ENCODE measurements at places on chromosomes 1 and 21.

DNA sequence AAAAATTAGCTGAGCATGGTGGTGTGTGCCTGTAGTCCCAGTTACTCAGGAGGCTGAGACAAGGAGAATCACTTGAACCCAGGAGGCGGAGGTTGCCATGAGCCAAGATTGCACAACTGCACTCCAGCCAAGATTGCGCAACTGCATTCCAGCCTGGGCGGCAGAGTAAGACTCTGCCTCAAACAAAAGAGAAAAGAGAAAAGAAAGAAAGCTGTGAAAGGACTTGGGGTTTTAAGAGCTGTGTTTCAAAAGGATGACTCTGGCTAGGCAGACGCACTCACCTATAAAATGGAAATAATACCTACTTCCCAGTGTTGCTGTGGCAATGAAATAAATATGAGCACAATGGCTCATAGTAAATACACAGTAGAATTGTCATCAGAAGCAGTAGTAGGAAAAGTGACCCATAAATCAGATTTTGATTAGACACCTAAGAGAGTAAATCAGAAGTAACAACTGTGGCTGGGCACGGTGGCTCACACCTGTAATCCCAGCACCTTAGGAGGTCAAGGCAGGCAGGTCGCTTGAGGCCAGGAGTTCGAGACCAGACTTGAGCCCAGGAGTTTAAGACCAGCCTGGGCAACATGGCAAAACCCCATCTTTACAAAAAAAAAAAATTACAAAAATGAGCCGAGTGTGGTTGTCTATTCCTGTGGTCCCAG lies 45.9 kb upstream of the PUM1 start:
- H3K4me3 ChIP-seq = no peak overlapping the region
- H3K36me3 ChIP-seq = no peaks in the 10 kb centered on the region
- no peaks in the 10 kb centered on the region for H3K4me1 ChIP-seq
- no peak for DNase-seq
- H3K27me3 ChIP-seq = peaks cover 12% of the 10 kb centered on the region

GRCh38 chr1:95957748-95958147 lies 723.7 kb downstream of the RWDD3 start:
- H3K36me3 ChIP-seq = no peaks in the 10 kb centered on the region
- no peak for DNase-seq
- H3K4me1 ChIP-seq = no peaks in the 10 kb centered on the region
- no peak overlapping the region for H3K4me3 ChIP-seq
- no peaks in the 10 kb centered on the region for H3K27me3 ChIP-seq

DNA sequence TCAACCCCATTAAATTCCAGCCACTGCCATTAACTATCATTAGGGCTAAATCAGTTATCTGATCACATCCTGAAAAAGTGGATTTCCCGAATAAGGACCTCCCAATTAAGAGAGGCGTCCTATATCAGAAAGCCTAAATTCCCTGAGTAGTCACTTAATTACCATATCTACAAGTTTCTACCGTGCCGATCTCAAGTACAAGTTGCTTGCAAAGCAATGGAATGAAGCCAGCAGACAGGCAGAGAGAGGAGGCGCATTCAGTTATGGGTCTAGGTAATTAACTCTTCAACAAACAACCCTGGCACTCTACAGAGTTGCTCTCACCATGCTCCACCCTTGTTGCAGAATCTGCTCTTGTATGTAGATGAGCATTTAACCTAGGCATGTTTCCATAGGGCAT lies 494.6 kb upstream of the RUNX1 start:
- H3K4me3 ChIP-seq = no peak overlapping the region
- peaks cover 7% of the 10 kb centered on the region for H3K27me3 ChIP-seq
- H3K27ac ChIP-seq = no peak overlapping the region
- no peaks in the 10 kb centered on the region for H3K36me3 ChIP-seq

DNA sequence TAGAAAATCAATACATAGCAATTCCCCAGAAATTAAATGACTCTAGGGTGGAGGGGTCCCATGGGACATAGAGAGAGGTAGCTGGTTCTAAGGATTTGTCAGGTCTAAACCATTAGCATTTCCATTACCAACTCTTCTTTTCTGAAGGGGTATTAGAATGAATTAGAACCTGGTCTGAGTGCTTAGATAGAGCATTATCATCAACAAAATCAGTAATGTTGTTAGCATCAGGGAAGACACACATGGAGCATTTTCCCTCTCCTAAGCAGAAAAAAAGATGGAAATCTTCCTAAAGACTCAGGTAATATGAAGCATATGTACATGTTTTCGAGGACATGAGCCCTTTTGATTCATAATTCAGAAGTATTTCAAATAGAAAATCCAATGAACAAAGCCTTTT lies 984.4 kb upstream of the NCAM2 start:
- DNase-seq = no peak
- no peaks in the 10 kb centered on the region for H3K36me3 ChIP-seq
- no peaks in the 10 kb centered on the region for H3K4me1 ChIP-seq
- H3K4me3 ChIP-seq = no peak overlapping the region
- no peaks in the 10 kb centered on the region for H3K27me3 ChIP-seq

GRCh38 chr1:22687191-22687590 lies 23.4 kb upstream of the EPHB2 start:
- peaks cover 25% of the 10 kb centered on the region for H3K27me3 ChIP-seq
- H3K4me1 ChIP-seq = no peaks in the 10 kb centered on the region
- no peak overlapping the region for H3K4me3 ChIP-seq

GRCh38 chr1:200247518-200247917 lies 162.3 kb downstream of the ZNF281 start:
- no peak overlapping the region for H3K27ac ChIP-seq
- H3K36me3 ChIP-seq = no peaks in the 10 kb centered on the region
- H3K4me3 ChIP-seq = no peak overlapping the region
- peaks cover 47% of the 10 kb centered on the region for H3K27me3 ChIP-seq

GRCh38 chr1:113392541-113393128 lies 2.3 kb downstream of the MAGI3 start:
- H3K36me3 ChIP-seq = no peaks in the 10 kb centered on the region
- DNase-seq = no peak
- no peak overlapping the region for H3K27ac ChIP-seq
- H3K4me3 ChIP-seq = no peak overlapping the region
- peaks cover 20% of the 10 kb centered on the region for H3K27me3 ChIP-seq

DNA sequence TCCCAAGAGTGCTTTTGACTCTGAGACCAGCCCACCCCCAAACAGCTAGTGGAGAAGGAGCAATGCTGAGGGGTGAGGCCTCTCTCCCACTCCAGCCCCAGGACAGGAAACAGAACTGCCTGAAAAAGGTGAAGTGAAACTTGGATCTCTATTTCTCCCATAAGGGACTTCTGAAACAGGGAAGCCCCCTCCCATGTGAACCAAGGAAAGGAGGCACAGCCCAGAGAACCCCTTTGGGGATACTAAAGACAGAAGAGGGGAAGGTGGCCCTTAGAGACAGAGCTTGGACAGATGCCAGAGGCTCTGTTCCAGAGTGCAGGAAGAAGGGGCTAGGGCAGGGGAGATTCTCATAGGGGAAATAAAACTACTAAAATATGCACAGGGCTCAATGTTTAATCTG lies 2.9 kb downstream of the TNFAIP8L2 start:
- H3K27ac ChIP-seq = peak overlapping the region; percentile 90
- no peak for DNase-seq
- H3K27me3 ChIP-seq = no peaks in the 10 kb centered on the region
- peak overlapping the region; percentile 62 for H3K4me3 ChIP-seq

- peaks cover 41% of the 10 kb centered on the region for H3K27me3 ChIP-seq
- H3K36me3 ChIP-seq = no peaks in the 10 kb centered on the region
- no peak overlapping the region for H3K4me3 ChIP-seq
- no peak overlapping the region for H3K27ac ChIP-seq
These were observed 111.5 kb downstream of the ETS2 start for GRCh38 chr21:38917043-38917774.

Measured in activated T-cell treated with anti-CD3 and anti-CD28 coated beads, Interleukin-2, amount 50 U/mL, for 72 hours (primary cell).